ENCODE measurements at places on chromosomes 12 and 14.
A peak's percentile ranks its signal among the peaks of the same experiment; 100 is the strongest.

DNA sequence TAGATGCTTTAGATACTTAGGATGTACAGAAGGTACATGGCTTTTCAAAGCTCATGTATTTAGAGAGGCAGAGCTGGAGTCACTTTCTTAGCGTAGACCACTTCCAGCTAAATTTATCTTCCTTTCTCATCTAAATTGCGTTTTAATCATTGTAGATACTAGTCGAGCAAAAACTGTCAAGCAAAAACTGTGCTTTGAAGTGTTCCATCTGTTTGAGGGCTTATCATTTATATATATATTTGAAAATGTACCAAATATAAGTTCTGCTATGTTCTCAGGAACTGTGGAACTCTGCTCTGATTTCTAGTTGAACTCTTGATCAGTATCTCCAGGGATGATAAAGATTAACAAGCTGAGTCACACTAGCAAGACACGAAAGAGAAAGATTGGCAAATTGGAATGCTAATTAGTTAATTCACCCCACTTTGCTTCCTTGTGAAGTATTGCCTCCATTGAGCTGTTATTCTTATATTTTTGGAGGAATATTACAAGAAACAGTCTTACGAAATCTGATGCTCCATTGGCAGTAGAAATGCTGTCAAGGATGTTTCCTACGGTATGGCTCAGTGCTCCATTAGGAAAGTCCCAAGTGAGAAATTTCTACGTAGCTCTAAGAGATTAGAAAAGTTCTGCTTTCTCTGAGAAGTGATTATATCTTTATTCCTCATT is 310.7 kb downstream of the AEBP2 start:
- DNase-seq, result no peak

- DNase-seq, result no peak
Observed at GRCh38 chr12:29706311-29706710, 77.4 kb downstream of the TMTC1 start.

GRCh38 chr12:14997998-14998397 is 25.2 kb downstream of the PDE6H start:
- DNase-seq, result no peak

- no peak for DNase-seq
Observed at GRCh38 chr12:132327336-132328171, 1.8 kb downstream of the GALNT9 start.

DNA sequence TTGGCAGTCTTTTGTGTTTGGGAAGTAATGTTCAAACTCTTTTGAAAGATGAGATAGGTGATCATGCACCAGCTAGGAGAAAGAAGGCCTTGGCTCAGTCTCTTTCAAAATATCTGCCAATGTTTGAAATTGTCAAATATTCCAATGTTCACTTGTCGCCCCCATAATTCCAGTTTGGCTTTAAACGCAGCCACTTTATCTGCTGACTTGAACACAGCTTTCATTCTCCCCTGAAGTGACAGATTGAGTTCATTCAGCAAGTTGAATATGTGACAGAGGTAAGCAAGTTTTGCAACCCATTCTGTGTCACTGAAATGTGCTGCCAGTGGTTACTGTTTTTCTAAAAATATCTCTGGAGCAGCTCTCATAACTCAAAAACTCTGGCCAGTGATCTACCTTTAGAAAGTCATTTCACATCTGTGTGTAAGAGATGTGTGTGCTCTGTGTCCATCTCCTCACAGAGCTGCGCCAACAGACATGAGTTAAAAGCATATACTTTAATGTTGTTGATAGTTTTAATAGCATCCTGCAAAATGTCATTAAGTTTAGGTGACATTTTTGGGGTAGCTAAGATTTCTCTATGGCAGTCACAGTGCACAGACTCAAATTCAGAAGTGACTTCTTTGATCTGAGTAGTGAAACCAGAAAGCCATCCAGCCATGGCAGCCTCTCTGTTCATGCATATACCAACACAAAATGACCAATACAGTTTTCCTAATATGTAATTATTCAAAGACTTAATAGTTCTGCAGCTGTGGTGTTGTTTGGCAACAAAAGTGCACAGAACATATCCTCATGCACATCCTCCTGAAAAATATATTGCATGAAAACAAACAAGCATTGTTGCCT is 614.3 kb upstream of the MIS18BP1 start:
- no peak for DNase-seq

DNA sequence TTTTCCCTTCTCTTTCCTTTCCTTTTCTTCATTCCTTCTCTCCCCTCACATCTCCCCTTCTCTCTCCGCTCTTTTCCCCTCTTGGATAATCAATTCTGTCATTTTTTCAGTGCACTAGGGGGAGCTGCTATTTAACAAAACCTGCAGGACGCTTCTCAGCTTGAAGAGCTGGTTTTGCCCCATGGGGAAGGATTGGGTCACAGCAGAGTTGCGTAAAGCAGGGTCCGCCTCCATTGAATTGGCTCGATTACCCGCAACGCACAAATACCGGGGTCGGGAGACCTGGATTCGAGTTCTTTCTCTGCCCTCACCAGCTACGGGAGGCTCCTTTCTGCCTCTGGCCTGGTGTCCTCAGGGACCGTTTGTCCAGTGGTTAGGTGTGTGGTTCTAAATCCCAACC is 42.1 kb upstream of the CHGA start:
- DNase-seq, result no peak

- no peak for DNase-seq
Observed at GRCh38 chr14:102975662-102976061, 53.2 kb downstream of the AMN start.

DNA sequence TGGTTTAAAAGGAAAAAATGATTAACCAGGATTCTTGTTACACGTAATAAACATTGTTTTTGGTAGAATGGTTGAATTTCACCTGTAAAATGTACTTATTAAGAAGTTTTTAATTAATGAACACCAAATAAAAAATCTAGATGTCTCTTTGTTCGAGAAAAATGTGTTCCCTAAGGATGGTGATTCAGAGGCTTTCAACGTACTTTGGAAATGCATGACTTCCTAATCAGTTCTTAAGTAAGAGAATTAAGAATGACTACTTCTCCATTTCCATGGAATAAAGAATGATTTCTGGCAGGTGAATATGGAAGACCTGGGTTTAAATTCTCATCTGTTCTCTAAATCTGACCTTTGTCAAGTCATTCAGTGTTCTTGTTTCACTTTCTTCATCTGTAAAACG is 428.6 kb downstream of the KCNH5 start:
- DNase-seq, result no peak

- DNase-seq, result no peak
Observed at GRCh38 chr12:123034865-123035264, 54.4 kb downstream of the ARL6IP4 start.

DNA sequence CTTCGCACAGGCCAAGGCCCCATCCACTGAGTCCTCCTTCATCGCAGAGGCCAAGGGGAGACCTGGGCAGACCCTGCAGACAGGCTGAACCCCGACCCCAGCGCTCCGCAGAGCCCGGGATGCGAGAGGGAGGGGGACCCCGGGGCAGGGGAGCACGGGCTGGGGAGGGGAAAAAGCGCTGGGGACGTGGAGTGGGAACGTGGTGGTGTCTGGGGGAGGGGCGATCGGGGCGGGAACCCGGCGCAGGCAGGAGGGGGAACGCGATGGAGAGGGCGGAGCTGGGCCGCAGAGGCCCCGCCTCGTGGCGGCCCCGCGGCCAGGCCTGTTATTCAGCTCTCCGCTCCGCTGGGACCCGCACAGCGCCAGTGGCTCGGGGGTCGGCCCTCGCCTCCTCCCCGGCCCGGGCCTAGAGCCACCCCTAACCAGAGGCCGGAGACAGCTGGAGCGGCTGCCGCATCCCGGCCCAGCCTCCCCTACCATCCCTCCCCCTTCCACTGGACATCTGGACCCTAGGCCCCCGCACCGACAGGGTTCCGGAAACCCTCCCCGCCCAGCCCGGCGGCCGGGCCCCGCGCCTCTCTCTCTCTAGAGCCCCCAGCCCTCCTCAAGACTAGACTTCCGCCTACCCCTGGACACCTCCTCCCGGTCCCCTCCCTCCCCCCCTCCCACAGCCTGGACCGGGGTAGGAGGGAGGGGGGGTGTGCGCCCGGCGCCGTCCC is at the start of gene ARHGEF25:
TSS of gene ARHGEF25 (plus strand) at position 328 of the 719 bp plus-strand sequence. CDS start 460 bp downstream, outside the sequence.
- DNase-seq, result no peak

- DNase-seq, result peak; percentile 48
Observed at GRCh38 chr14:91396959-91397815, 20.4 kb downstream of the CCDC88C start.

DNA sequence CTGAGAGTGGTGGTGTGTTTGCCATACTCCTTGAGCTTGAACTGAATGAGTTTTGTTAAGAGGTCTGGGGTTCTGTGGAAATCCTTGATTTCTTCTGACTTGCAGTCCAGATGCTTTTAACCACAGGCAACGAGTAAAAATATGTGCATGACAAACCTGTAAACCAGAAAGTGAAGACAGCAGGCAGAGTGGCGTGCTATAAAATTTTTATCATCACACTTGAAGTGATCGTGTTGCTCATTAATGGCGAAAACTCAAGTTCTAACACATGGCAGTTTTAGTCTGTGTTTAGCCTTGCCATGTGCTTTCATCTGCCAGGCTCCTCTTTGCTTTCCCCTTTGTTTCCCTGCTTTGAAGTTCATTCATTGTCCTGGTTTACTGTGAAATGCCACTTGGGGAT is 28.0 kb downstream of the TXNRD1 start:
- DNase-seq, result no peak

GRCh38 chr12:63318313-63318712 is 167.3 kb upstream of the AVPR1A start:
- no peak for DNase-seq

- no peak for DNase-seq
Observed at GRCh38 chr12:57983146-57983857, 41.9 kb downstream of the ATP23 start.

- DNase-seq, result peak; percentile 34
Observed at GRCh38 chr14:50875359-50876070, 3.7 kb downstream of the ABHD12B start.

GRCh38 chr14:76191297-76191696 is 39.6 kb downstream of the GPATCH2L start:
- DNase-seq, result no peak

GRCh38 chr12:19186722-19187661 is 57.5 kb downstream of the PLEKHA5 start:
- DNase-seq, result no peak

DNA sequence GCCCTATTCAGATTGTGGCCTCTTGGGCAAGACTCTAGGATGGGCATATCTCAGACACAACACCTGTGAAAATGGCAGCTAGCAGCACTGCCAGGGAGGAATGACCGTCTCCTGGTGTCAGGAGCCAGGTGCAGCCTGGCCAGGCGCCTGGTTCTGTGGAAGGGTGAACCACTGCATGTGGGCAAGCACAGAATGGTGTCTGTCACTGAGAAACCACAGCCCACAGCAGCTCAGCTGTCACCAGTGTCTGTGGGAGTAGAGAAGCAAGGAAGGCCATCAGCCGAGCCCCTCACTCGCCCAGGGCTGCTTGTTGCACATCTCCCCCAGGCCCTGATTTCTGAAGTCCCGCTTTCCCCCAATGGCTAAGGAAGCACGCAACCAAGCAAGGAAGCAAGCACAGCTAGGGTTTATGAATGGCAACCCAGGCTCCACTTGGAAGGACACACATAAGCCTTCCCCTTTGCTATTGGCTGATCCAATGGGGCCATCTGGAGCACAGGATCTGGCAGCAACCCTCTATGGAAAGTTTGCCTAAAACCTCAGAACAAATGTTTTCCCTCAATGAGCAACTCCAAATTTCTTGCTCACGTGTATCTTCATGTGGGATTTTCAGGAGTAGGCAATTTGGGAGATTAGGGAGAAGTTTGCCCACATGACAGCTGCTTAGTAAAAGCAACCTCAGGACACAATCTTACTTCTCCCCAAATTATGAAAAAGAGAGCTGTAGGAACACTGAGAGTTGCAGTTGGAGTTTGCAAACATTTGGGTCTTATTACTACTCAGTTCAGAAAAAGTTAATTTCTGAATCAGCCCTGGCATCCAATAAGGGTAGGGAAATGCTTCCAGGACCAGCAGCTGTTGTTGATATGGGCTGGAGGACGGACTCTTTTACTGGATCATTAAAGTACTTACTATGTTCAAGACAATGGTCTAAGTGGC is 44.7 kb downstream of the GPHB5 start:
- DNase-seq, result no peak

- DNase-seq, result no peak
Observed at GRCh38 chr14:90616881-90617280, 199.3 kb downstream of the TTC7B start.

DNA sequence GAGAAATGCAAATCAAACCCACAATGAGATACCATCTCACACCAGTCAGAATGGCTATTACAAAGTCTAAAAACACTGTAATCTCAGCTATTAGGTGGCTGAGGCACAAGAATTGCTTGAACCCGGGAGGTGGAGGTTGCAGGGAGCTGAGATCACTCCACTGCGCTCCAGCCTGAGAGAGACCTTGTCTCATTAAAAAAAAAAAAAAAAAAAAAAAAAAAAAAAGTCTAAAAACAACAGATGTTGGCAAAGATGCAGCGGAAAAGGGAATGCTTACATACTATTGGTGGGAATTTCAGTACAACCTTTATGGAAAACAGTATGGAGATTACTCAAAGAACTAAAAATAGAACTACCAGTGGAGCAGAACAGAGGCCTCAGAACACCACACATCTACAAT is 19.0 kb upstream of the ATF7 start:
- DNase-seq, result no peak

GRCh38 chr14:103343164-103343879 is 9.3 kb downstream of the EIF5 start:
- DNase-seq, result no peak

DNA sequence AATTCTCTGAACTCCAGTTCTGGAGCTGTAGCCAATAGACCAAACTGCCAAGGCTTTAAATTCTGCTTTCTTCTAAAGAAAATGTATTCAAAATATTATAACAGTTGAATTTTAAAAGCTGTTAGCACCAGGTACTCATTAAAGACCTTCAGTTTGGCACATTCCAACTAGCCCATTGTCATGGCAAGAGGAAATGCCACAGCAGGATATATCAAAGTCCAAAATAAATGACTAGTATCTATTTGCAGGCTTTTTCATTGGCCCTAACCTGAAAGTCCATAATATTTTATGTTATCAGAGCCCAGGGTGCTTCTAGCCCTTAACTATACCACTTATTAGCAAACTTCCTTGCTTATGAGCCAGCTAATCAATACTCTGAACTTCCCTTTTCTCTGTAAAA is 3.1 kb upstream of the RIC8B start:
- no peak for DNase-seq

DNA sequence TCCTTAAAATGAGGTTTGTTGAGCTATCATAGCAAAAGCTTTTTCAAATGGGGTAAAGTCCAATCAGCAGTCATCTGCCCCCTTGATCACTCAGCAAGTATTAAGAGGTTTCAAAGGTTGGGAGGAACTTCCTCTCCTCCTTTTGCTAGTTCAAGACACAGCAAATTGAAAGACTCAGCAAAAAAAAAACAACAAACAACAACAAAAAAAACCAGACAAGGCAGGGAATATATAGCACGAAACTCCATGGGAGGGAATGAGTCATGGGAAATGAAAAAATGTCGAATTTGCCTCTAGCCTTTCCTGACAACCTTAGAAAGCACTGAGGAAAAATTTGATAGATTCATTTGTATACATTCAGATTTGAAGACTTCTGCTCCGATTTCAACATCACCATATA is 1.6 kb upstream of the SLC7A8 start:
- no peak for DNase-seq

Data from central memory CD8-positive, alpha-beta T cell (primary cell).